ENCODE measurements at places on chromosomes 3 and 15.

DNA sequence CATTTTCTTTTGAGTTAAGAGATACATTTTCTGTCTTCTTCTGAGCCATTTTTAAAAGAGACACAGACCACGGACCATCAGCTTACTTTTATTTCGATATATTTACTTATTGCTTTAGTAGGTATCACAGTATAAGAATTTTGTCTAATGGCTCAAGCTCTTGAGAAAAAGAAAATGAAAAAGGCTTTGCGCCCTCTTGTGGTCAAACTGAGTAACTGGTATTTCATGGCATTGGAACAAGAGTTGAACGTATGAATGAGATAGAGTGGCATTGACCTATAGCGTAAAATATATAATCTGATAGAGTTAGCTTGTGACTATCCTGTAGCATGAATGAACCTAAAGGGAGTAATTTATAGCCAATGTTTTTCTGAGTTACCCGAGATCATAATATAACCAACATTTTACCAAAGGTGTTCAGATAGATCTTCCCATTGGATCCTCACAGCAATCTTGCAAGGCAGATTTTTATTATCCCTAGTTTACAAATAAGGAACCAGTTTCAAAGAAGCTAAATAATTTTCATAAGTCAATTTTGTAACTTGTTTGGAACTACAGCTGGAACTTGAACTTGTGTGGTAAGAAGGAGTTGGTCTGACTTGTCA lies 154.6 kb downstream of the POLR2M start:
- no peak for DNase-seq

DNA sequence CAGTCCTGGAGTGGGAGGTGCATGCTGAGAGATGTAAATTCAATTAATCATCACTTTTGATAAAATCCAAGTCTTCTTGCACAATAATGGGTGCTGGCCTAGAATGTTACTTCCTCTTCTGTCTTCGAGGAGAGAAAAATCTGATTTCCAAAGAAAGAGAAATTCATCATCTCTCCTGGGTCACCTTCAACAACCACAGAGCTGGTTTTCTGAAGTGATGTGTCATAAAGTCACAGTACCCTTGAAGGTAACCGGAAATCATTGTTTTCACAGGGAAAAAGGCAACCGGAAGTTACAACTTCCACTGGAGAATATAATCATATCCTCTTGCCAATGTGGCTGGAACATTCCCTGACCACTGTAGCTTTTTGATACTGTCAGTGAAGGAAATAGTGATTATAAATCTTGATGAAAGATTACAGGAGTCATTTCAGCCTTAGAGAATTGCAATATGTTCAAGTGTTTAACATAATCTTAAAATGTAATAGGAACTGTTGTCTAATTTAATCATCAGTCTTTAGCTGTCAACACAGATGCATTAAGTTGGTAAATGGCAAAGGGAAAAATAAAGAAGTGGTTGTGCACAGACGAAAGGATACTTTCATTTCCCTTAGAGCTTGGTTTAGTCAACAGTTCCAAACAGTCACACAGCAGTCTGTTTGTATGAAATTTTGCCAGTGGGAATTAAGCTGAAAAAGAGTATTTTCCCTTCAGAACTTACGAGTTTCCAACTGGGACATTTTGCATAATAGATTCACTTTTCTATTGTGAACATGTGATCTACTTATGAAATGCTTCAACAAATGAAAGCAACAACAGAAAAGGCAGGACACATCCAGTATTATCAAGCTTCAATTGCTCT lies 106.5 kb upstream of the SLC4A7 start:
- no peak for DNase-seq

DNA sequence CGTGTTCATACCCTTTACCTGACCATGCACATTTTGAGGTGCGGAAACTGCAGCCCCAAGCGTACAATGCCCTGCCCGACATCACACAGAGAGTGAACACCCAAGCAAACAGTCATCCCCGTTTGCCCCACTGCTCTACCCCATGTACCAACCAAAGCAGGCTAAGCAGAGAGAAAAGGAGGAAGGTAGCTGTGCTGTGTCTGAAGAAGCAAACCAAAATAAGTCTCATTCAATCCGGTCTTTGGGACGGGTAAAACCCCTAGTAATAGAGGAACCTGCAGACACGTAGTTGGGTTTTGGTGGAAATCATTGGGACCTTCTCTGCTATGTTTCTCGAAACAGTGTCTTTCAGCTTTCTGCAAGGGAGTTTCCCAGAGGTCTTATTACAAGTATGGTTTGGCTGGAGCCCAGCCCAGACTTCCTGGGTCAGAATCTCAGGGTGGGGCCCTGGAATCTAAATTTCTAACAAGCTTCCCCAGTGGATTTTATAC lies 164.6 kb upstream of the HES1 start:
- DNase-seq, result no peak

DNA sequence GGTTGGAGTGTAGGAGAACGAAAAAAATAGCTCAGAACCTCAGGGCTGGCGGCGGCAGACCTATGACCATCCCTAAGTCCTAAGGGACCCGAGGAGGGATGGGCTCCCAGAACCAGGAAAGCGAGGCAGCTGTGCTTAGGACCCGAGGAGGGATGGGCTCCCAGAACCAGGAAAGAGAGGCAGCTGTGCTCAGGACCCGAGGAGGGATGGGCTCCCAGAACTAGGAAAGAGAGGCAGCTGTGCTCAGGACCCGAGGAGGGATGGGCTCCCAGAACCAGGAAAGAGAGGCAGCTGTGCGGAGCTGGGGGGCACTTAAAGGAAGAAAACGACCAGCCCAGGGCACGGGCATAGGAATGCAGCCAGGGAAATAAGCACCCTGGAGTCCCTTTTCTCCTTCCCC lies 125.0 kb upstream of the DLG1 start:
- DNase-seq, result no peak

- no peak for DNase-seq
These were observed 28.7 kb downstream of the SPG21 start for GRCh38 chr15:64961013-64961412.

GRCh38 chr3:129919357-129919756 lies 25.8 kb upstream of the TMCC1 start:
- DNase-seq, result no peak

DNA sequence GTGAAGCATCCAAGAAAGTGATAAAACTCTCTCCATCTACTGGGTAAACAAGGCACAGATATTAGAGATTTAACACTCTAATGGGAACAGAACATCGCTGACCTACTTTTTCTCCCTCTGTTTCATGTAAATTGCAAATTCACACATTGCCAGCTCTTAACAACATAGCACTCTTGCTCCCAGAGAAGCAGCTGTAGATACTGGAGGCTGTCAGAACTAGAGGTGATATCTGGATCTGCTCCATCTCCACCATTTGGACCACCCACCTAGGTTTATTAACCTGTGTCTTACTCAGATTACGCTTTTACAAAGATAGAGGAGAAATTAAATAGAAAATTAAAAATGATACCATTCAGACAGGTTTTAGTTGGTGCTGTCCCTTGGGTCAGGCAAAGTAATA lies 289.1 kb upstream of the CRBN start:
- DNase-seq, result no peak

DNA sequence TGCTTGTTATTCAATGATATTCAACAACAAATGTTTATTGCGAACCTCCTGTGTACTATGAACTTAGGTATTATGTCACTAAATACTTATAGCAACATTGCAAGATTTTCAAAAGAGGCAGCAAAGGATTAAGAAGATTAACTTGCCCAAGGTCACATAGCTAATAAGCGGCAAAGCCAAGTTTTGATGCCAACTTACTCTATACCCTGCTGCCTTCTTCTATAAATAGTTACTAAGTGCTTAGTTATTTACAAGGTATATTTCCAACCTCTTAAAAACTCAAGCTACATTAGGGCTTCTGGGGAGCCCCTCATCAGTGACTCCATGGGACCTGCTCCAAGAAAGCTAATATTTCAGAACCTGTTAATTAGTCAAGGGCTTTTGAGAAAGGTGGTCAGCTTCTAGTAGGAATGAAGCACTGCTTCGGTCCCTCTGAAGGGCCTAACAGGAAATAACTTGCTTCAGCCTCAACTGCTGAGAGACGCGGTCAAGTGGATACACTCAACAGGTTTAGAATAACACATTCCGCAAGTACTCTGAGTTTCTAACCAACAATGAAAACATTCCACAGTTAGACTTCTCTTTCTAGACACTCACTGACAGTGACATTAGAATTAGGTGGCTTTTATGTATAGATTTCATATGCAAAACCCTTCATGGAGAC lies 125.5 kb downstream of the DGKG start:
- DNase-seq, result no peak

GRCh38 chr3:156865732-156866131 lies 39.6 kb downstream of the LEKR1 start:
- no peak for DNase-seq

DNA sequence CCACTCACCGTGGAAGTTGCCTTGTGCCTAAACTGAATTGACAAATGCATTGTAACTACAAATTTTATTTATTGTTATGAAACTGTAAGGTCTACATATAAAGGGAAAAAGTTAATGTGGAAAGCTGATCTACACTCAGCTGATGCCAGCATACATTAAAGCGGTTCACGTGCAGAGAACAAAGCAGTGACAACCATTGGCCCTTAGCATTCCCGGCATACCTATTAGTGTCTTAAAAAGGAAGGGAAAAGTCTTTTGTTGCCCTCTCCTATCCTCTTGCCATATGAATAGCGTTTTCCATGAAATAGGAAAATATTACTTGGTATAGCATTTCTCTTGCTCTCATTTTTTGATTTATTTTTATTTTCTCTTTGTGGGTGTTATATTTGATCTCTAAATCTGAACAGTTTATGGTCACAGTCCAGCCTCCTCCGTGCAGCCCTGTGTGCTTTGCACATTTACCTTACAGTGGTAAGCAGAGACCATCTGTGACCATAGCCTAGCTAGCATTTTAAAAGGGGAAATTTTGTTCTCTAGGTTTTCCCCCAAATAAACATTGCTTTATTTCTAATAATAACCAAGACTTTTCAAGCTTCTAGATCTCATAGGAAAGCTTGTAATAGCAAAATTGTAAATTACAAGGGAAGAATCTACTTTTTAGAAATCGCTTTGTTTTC lies 89.7 kb upstream of the CGNL1 start:
- DNase-seq, result no peak

DNA sequence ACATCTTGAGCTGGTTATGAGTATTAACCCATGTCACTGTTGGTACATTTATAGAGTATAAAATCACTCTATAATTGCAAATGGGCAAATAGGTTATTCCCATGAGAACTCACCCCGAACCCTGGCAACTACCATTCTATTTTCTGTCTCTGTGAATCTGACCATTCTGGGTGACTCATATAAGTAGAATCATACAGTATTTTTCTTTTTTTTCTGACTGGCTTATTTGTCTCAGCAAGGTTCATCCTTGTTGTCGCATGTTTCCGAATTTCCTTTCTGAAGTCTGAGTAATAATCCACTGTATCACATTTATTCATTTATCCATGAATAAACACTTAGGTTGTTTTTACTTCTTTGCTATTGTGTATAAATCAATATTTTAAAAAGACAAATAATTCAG lies 59.9 kb upstream of the CHRM5 start:
- DNase-seq, result no peak

DNA sequence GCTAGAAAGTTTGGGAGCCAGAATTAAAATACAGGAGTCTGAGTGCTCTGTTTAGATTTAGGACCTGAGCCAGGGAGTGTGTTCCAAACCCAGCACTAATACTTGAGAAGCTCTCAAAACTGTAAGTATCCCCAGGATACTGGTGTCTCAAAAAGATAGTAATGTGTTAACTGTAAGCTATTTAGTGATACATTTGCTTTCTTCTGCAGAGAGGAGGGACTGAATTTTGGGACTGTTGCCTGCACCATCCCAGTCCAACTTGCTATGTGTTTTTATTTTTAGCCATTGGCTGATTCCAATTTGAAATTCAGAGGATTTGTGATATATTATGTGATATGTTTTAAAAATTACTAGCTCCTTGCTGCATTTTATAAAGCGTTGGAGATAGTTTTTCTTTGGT lies 31.5 kb downstream of the UBE2E1 start:
- no peak for DNase-seq

GRCh38 chr15:42059661-42060476 lies 34.5 kb downstream of the PLA2G4D start:
- DNase-seq, result peak; percentile 70

DNA sequence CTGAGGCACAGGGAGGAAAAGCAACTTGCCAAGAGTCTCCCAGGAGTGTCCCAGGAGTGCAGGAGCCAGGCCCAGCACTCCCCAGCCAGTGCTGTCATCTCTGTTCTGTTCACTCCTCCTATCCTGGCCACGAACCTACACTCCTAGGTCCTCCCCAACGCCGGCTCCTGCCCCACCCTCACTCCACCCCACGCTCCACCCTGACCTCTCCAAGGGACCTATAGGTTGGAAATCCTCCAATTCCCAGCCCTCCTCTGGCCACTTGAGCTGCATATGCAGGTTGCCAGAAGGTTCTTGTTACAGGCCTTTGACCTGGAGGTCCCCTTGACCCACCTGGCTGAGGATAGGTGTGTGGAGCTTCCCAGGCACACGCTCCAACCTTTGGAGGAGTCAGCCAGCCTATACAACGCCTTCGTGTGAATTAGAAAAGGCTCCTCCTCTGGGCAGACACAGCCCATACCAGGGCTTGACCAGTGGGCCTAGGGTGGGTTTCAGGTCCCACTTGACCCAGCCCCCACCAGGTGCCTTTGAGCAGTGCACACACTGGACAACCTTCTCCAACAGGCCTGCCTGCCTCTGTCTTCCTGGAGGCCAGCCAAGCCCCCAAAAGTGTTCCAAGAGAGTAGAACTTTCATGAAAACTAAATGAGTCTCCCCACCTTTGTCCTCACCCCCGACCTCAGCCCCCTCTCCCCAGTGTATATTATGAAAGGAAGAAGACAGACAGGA lies 167.2 kb upstream of the TLE3 start:
- no peak for DNase-seq

GRCh38 chr15:45891766-45892165 lies 256.9 kb downstream of the SQOR start:
- peak; percentile 42 for DNase-seq

GRCh38 chr3:1942781-1943180 lies 155.9 kb upstream of the CNTN4 start:
- no peak for DNase-seq

DNA sequence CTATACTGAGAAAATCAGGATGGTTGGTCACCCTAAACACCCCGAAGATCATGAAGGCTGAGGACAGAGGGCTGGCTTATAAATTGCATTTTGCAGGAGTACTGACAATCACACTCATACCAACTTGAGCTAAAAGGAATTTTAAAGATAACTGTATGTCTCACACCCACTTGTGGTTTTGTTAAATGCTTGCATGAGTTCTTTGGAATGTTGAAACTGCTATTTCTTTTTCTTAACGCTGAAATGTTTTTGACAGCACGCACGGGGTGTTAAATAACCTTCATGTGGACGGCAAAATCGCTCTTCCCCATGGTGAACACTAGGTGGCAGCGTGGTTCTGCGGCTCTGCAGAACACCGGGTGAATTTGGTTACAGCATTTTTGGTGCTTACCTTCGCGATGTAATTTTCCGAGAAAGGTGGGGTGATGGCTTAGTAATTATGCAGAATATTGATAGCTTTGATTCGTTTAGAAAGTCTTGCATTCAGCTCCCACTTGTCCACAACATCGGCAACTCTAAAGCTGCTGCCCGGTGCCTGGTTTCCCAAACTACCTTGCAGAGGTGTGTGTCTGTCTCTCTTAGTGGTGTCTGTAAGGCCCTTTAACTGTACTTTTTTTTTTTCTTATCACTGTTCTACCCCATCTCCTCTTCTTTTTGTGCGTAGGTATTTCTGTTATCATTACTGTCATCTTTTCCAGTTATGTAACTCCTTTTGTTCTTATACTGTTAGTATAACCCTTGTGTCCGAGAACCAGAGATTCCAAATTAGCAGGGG lies 51.7 kb downstream of the ARNT2 start:
- DNase-seq, result peak; percentile 52
